ENCODE measurements at places on chromosomes 12 and 14.

DNA sequence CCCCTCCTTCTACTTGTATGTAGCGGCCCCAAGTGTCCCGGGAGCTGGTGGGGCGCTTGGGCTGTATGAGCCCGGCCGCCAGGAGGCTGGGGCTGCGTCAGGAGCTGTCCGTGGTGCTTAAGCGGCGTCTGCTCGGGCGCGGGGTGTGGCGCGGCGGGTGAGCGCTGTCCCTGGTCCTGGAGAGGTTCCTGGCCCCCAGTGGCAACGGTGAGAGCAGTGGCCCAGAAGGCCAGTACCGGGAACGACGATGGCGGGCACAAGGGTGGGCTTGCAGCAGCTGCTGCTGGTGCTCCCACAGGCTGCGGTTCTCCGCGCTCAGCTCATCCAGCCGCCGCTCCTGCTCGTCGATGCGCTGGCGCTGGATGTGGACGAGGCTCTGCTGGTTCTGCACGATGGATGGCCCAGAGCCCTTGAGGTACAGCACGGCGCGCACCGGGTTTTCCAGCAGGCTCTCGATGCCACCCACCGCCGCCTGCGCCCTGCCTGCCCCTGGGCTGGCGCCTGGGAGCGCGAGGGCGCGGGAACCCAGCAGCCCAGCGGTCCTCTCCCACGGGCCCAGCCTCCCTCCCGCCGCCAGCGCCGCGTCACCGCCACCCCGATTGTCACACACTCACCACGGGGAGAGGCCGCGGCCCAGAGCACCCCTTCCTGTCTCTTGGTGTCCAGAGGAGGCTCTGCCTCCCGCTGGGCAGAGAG, 41.9 kb upstream of the FKBP4 start:
- ATAC-seq = peak; percentile 68

DNA sequence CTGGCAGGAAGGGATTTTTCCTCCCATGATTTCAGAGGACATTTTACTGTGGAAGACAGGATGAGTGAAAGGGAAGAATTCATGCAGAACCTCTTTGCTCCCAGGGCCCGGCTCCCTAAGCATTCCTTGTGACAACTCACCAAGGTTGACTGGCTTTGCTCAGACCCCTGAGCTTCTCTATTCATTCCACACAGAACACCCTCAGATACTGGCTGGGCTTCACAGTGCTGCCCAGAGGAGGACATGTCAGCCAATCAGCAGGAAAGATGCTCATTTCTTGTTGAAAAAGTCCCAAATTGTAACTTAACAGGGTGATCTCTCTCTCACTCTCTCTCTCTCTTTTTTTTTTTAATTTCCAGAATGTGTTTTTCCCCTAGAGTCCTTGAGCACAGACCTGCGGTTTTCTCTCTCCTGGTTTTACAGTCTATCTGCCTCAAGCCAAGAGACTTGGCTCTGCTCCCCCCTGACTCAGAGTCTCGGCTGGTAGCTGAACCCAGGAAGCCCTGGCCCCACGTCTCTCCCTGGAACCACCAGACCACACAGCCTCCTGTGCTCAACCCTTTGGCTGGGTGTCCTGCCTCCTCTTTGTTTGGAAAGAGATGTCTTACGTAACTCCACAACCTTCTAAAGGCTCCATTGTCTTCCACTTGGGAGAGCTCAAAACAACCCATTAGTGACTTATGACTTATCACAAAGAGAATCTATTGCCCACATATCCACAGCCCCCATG, 43.9 kb downstream of the SSPN start:
- ATAC-seq = no peak

- no peak for ATAC-seq
Observed at GRCh38 chr14:61992139-61992538, 229.9 kb downstream of the SNAPC1 start.

DNA sequence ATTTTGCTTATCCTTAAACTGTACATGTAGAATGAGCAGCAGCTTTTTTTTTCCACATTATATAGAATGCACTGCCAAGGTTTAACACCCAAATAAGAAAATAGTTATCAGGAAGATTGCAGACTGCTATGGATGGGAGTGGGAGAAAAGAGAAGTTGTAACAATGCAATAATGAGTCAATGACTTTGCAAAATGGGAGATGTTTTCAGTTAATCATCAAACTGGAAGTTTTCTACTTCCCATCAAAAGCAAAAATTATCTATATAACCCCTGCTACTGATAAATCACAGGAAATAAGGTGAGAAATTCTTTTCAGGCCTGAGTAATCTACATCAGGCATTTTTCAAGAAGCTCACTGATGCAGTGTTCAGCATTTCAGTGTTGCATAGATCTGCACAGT, 309.1 kb downstream of the GXYLT1 start:
- ATAC-seq = no peak

Measured in activated CD4-positive, CD25-positive, alpha-beta regulatory T cell treated with anti-CD3 and anti-CD28 coated beads, Interleukin-2, amount 50 U/mL, for 24 hours (primary cell).